ENCODE measurements at places on chromosomes 6 and 20.

- no peaks in the 10 kb centered on the region for H3K27me3 ChIP-seq
- H3K4me3 ChIP-seq = peak overlapping the region; percentile 88
- H3K27ac ChIP-seq = peak overlapping the region; percentile 91
- no peak for DNase-seq
- H3K36me3 ChIP-seq = peaks cover 3% of the 10 kb centered on the region
Measured at GRCh38 chr6:32837651-32838113, 857 bp downstream of the TAP2 start.

GRCh38 chr6:119314885-119315272 lies 34.7 kb downstream of the MAN1A1 start:
- H3K4me1 ChIP-seq = no peaks in the 10 kb centered on the region
- no peak overlapping the region for H3K4me3 ChIP-seq
- H3K27ac ChIP-seq = no peak overlapping the region

DNA sequence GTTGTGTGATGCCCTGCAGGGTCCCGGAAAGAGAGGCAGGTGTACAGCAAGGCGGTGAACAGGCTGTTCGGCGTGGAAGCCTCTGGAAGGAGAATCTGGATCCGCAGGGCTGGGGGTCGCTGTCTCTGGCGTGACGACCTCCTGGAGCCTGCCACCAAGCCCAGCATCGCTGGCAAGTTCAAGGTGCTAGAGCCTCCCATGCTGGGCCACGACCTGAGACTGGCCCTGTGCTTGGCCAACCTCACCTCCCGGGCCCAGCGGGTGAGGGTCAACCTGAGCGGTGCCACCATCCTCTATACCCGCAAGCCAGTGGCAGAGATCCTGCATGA lies 36.5 kb downstream of the TGM6 start:
- H3K36me3 ChIP-seq = no peaks in the 10 kb centered on the region
- H3K4me1 ChIP-seq = no peaks in the 10 kb centered on the region
- no peaks in the 10 kb centered on the region for H3K27me3 ChIP-seq
- no peak overlapping the region for H3K27ac ChIP-seq
- H3K4me3 ChIP-seq = no peak overlapping the region

DNA sequence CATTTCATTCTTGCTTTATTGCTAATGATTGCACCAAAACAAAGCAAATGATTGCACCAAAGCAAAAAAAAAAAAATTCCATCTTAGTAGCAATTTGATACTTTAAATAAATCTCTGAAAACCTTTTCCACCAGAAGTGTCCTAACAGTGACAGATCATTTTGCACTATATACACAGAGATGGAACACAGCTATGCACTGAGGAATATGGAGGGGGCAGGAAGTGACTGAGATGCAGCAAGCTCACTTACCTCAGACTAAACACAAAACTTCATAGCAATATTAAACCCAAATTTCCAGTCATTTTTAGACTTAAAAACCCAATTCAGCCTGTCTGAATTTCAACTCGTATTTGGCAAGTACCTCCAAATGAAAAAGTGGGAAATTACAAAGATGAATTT lies 41.2 kb downstream of the HIVEP2 start:
- no peak overlapping the region for H3K27ac ChIP-seq
- H3K4me3 ChIP-seq = no peak overlapping the region
- no peaks in the 10 kb centered on the region for H3K4me1 ChIP-seq
- no peaks in the 10 kb centered on the region for H3K27me3 ChIP-seq
- no peaks in the 10 kb centered on the region for H3K36me3 ChIP-seq
- DNase-seq = no peak

DNA sequence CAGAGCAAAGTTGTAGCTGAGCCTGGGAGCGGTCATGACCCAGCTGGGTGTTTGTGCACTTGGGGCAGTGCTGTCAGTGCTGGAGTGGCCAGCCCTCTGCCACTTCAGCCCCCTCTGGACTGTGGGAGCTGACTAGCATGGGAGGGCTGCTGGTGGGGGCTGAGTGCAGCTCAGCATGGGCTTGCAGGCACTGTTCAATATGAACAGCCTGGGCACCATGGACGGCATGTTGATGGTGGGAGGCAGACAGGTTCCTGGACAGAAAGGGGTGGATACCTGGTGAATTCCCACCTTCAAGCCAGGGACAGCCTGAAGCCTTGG lies 50.5 kb downstream of the GGTLC1 start:
- DNase-seq = no peak
- no peak overlapping the region for H3K27ac ChIP-seq
- H3K36me3 ChIP-seq = no peaks in the 10 kb centered on the region
- peaks cover 4% of the 10 kb centered on the region for H3K27me3 ChIP-seq
- H3K4me3 ChIP-seq = no peak overlapping the region

GRCh38 chr20:6583134-6583738 lies 184.2 kb upstream of the BMP2 start:
- H3K27me3 ChIP-seq = no peaks in the 10 kb centered on the region
- H3K27ac ChIP-seq = no peak overlapping the region
- H3K36me3 ChIP-seq = no peaks in the 10 kb centered on the region
- peak; percentile 40 for DNase-seq
- no peaks in the 10 kb centered on the region for H3K4me1 ChIP-seq
- H3K4me3 ChIP-seq = no peak overlapping the region

DNA sequence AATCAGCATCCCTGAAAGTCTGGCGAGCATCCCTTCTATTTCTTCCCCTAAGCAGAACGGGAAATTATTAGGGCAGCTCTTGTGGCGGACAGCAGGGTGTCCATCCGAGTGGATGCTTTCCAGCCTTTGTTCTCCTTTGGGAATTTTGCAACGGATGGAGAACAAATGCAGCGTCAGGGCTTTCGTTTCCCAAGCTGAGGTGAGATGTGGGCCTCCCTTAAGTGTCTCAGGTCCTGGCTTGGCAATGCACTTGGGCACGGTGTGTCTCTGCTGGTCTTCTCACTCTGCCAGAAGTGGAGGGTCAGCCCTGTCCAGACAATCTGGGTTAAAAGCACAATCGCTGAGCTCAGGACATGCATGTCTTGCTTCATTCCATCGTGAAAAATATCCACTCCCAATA lies 43.5 kb downstream of the FOXA2 start:
- H3K36me3 ChIP-seq = no peaks in the 10 kb centered on the region
- no peaks in the 10 kb centered on the region for H3K4me1 ChIP-seq
- no peak overlapping the region for H3K27ac ChIP-seq
- H3K27me3 ChIP-seq = no peaks in the 10 kb centered on the region
- H3K4me3 ChIP-seq = no peak overlapping the region

DNA sequence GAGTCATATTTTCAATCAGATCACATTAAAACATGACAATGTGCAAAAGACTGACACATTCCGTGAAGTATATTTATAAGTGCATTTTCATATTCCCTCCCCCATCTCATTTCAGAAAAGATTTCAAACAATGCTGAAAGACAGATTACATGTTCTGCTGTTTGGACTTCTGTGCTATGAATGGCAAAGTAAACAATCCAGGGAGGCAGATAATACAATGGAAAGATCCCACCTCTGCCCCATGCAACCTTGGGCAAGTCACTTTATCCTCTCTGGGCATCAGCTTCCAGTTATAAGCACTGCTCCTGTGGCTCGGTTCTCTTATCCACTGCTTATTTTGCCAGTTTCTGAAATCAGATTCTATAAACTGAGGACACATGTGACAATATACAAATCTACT lies 110.2 kb downstream of the RCAN2 start:
- H3K4me1 ChIP-seq = no peaks in the 10 kb centered on the region
- H3K36me3 ChIP-seq = no peaks in the 10 kb centered on the region
- DNase-seq = no peak
- no peak overlapping the region for H3K4me3 ChIP-seq
- peaks cover 24% of the 10 kb centered on the region for H3K27me3 ChIP-seq
- H3K27ac ChIP-seq = no peak overlapping the region

- H3K4me1 ChIP-seq = no peaks in the 10 kb centered on the region
- no peaks in the 10 kb centered on the region for H3K27me3 ChIP-seq
- H3K27ac ChIP-seq = no peak overlapping the region
- H3K36me3 ChIP-seq = no peaks in the 10 kb centered on the region
- DNase-seq = no peak
Measured at GRCh38 chr6:163336961-163337360, 77.6 kb upstream of the QKI start.

DNA sequence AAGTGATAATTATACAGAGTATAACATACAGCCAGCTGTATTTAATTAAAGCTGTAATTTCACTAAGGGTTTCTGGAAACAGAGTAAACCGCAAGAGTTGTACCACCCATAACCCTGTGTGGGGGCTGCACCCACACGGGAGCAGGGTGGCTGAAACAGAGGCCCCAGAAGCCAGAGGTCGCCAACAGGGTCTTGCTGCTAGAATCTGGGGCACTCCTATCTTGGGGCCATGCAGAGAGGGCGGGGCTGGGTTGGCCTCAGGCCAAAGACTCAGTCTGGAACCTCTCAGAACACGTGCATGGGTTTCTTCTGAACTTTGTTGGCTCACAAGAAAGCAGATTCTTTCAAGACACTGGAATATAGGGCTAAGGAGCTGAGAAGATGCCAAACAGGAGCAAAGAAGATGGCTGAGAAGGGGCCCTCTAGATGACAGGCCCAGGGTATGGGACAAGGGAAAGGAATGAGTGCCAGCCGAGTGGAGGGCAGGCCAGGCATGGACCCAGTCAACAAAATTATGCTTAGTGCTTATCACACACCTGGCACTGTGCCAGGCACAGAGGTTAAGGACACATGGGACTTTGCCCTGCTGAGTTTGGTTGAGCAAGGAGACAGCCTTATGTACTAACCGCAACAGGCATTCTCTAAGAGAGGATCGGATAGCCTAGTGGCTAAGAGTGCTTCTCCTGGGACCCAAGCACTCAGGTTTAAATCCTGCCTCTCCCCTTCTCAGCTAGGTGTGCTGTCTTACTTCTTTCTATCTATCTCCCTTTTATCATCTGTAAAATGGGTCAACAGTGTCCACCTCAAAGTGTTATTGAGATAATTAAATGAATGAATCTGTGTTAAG lies 96.6 kb upstream of the FOXP4 start:
- peak; percentile 25 for DNase-seq
- peaks cover 11% of the 10 kb centered on the region for H3K4me1 ChIP-seq
- H3K27me3 ChIP-seq = no peaks in the 10 kb centered on the region
- no peak overlapping the region for H3K4me3 ChIP-seq

DNA sequence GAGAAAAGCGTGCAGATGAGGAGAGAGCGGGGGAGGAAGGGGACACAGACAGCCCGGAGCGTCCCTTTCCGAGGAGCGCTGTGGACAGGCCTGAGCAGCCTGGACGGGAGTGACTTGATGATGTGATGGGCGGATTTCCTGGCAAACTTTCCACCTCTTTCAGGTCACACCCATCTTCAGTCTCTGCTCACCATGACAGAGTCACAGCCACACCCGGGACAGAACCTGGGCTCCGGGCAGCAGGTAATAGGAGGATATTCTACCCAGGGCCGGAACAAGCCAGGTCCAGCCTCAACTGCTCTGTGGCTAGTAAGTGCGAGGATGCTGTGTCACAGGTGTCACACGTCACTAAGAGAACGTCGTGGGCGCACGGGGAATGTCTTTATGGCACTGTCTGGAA lies 84.3 kb downstream of the THBS2 start:
- H3K36me3 ChIP-seq = no peaks in the 10 kb centered on the region
- H3K27ac ChIP-seq = no peak overlapping the region
- H3K27me3 ChIP-seq = no peaks in the 10 kb centered on the region
- no peak overlapping the region for H3K4me3 ChIP-seq
- DNase-seq = no peak

GRCh38 chr20:58618351-58619076 lies 32.6 kb upstream of the STX16 start:
- no peaks in the 10 kb centered on the region for H3K36me3 ChIP-seq
- no peaks in the 10 kb centered on the region for H3K4me1 ChIP-seq
- no peaks in the 10 kb centered on the region for H3K27me3 ChIP-seq
- no peak overlapping the region for H3K27ac ChIP-seq

GRCh38 chr6:29602564-29603361 lies 17.8 kb downstream of the OR2H2 start:
- H3K4me3 ChIP-seq = no peak overlapping the region
- peaks cover 53% of the 10 kb centered on the region for H3K36me3 ChIP-seq
- DNase-seq = peak; percentile 58

DNA sequence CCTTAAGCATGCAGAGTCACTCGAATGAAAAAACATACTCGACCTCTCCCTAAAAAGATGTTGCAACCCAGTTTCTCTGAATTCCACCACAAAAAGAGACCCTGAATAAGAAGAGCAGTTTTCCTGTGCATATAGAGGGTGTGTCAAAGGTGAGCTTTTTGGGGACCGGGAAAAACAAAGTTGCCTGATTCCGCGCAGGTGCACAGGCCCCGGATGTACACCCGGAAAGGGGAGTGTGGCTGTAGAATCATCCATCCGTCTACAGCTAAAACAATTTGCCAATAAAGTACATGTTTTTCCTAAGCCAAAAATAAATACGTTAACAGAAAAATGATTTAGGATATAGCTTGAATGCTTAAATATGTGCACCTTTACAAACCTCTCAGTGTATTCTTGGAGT lies 41.2 kb upstream of the IRF4 start:
- no peaks in the 10 kb centered on the region for H3K4me1 ChIP-seq
- DNase-seq = no peak
- no peaks in the 10 kb centered on the region for H3K36me3 ChIP-seq
- H3K4me3 ChIP-seq = no peak overlapping the region
- H3K27ac ChIP-seq = no peak overlapping the region
- no peaks in the 10 kb centered on the region for H3K27me3 ChIP-seq

Data from A673 (cell line).